ENCODE measurements at places on chromosomes 4 and X.

- no peak for DNase-seq
Measured at GRCh38 chr4:99824070-99824599, 7.5 kb downstream of the DAPP1 start.

DNA sequence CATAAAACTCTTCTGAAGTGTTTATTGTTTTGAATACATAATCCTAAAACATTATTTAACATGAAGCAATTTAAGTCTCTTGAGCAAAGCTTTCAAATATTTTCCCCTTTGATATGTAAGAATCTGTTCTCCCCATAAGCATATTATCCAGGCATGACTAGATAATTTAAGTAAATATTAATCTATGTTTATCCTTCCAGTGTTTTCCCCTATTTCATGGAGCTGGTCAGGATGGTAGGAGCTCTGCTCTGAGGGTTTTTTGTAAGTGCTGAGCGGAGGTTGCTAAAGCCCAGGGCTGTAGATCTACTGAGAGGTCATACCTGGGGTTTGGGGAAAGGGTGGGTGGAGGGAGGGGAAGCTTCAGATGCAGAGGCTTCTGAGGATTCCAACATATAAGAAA lies 258.9 kb upstream of the SFRP2 start:
- no peak for DNase-seq

GRCh38 chr4:40648131-40648530 lies 18.5 kb upstream of the RBM47 start:
- no peak for DNase-seq

GRCh38 chrX:11381464-11381863 lies 88.3 kb downstream of the AMELX start:
- no peak for DNase-seq

DNA sequence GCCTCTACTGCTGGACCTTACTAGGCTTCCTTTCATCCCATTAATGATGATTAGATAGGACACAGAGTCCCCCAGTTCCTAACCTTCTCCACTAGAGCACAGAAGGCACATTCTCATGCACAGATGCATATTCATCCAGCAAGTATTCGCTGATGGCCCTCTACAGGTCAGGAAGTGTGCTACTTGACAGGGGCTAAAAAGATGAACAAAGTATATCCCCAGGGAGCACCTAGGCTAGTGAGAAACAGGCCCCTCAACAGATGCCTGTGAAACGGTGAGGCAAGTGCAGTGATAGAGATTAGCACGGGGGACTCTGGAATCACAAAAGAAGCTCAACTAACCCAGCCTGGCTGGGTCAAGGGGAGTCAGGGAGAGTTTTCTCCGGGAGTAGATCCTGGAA lies 95.8 kb downstream of the MGST2 start:
- no peak for DNase-seq
